NCI-H526 (cell line): ENCODE measurements at places on chromosomes 5 and 9.

GRCh38 chr9:126439402-126439765 lies 112.8 kb downstream of the MVB12B start:
- DNase-seq: no peak

- no peak for DNase-seq
These were observed 135.1 kb downstream of the CD180 start for GRCh38 chr5:67061511-67061910.

DNA sequence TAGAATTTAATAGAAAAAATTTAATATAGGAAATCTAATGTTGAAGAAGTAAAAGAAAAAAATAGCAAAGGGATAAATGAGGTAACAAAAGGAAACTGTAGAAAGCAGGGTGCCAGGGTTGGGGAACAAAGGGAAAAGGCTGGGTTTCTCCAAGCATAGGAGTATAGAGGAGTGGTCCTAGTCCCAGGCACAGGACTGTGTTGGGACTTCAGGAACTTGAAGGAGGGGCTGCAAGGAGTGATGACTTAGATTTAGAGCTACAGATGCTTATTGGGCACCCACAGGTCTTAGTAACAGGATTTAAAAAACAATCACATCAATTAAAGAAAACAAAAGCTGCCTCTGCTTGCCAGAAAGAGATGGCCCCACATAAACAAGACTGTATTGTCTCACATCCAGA lies 396.5 kb upstream of the TNC start:
- no peak for DNase-seq

DNA sequence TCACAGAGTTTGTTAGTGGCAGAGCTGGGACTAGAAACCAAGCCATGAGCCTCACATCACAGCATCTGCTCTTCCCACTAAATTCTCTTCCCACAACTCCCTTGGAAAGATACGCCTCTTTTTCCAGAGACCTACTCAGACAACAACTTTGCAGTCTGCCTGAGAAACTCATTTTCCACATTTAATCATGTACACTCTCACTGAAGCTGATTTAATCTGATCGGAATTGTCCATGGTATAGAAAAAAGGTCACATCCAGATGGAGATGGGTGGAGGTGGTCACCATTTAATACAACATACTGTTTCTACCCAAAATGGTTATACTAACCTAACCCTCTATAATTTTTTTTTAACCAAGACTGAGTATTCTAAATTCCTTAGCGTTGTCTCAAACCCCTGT lies 366.2 kb downstream of the ENC1 start:
- no peak for DNase-seq

GRCh38 chr5:127203818-127204217 lies 86.8 kb upstream of the MEGF10 start:
- DNase-seq: no peak

GRCh38 chr5:72359886-72360285 lies 39.7 kb downstream of the PTCD2 start:
- no peak for DNase-seq

- peak; percentile 76 for DNase-seq
These were observed 219.9 kb downstream of the PRDM9 start for GRCh38 chr5:23727271-23727670.

GRCh38 chr5:151036556-151036955 lies 16.2 kb downstream of the GPX3 start:
- DNase-seq: no peak

DNA sequence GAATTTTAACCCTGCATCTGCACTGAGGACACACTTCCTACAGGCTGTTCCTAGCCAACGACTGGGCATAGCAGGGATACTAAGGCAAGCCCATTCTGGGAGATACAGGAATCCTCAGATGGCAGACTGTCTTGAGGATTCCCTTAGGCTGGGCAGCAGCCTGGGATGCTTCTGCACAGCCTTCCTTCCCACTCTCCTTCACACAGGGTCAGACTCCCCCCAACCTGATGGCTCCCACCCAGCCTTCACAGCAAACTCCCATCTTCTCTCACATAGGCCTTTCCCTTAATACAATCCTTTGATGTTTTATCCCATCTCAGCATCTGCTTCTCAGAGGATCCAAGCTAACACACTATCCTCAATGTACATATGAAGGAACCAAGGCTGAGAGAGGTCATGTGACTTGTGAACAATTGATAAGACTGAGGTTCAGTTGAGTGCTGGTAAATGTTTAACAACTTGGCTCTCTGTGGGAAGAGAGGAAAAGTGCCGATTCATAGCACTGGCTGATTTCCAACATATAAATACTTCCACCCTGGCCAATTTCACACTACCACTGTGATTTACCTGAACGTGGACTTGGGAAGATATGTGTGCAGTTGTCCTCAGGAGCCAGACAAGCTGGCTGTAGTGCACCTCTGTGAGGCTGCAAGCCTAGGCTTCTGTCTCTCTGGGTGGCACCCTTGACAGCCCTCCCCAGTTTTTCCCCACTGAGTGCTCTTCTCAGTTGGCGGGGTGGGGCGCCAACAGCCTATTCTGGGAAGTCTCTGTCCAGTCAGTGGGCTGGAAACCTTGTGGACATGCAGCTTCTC lies 120.2 kb upstream of the TRIM32 start:
- DNase-seq: no peak

DNA sequence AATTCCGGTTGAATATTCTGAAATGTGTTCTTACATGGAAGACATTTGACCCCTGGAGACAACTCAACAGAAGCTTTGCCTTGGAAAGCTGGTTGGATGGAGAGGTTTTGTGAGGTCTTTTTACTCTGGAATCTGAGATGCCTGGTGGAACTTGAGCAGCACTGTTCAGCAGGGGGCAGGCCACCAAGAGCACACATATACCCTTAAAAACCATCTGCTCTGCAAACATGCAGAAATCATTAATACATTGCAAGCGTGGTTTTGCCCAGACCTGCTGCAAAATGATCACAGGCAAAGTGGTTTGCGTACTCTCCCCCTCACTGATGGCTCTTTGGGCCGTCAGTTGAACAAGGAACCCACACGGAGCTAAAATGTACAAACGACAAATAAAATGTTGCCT lies 32.8 kb upstream of the DAP start:
- no peak for DNase-seq

- DNase-seq: no peak
These were observed 574.7 kb upstream of the MEF2C start for GRCh38 chr5:89457411-89458331.

DNA sequence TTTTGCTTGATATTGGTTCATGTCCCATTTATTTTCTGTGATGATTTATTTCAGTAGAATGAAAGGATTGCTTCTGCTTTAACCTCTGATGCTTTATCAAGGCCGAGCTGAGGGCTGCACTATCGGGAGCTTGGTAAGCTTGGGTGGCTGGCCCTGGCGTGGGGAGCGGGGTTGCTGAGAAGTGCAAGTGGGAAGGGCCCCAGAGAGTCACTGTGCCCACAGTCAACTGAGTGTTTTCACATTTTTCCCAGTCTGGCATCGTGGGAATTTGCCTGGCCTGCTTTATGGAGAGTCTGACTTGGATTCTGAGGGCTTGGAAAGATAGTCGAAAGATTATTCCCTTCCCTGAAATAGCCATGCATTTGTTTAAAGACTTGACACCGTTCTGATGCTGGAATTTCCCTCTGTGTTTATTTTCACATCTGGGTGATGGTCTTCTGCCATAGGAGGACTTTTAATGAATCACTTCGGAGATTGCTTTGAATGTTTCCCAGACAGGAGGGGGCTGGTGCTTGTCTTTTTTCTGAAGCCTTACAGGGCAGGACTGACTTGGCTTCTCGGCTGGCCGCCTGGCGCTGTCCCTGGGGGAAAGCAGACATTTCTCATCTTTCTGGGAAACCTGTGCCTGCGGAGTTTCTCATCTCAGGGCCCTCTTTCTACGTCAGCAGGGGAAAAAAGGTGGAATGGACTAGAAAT lies 139.0 kb downstream of the BOD1 start:
- no peak for DNase-seq

DNA sequence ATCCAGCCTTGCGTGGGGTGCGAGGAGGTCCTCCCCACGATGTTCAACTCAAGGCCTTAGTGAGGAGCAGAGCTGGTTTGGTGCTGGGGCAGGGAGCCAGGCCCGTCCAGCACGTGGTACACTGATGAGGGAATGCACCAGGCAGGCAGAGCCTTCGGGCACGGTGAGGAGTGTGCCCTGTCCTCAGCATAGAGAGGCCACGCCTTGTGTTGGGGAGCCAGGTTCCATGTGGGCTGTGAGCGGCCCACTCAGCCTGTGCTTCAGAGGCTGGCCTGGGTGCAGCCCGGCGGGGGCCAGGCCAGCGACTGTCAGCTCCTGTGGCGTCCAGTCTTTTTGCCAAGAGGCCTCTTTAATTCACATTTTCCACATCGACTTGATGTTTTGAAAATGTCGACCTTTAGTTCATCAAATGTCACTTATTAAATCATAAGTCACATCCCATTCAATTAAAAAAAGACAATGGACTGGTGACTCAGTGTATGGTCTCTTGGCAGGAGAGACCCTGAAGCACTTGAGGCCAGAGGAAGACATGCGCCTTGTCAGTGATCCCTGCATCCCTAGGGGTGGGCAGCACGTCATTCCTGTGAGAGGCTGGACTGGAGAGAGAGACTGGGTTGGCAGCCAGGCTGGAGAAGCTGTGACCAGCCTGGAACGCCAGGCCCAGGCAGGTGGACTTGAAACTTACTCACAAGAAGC lies 21.7 kb downstream of the ERGIC1 start:
- no peak for DNase-seq

DNA sequence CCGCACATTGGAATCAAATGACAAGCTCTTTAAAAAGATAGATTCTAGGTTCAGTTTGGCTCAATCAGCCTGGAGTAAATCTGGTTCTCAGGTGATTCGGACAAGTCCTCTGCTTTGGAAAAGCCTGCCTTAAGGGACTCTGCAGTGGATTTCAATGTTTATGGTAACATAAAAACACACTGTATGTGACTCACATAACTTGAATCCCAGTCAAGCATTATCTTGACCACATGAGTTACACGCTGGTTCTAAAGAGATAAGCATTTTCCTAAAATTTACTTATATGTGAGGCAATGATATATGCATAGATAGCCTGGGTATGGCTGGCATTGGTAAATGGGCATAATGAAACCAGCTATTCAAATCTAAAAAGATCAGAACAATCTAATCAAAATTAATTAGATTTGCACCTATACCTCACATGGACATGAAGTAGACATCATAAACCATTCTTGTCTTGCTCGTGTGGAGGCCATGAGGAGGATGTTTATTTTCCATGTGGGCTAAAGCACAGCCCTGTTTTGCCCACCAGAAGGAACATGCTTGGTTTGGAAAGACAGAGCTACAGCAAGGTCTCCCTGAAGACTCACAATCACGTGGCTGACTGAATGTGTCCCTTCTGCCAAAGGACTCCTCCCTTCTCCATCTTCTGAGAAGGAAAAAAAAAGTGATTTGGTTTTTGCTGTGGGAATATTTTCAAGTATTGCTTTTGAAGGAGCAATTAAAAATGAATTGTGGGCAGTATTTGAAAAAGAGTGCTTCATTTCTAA lies 351.7 kb downstream of the DIRAS2 start:
- no peak for DNase-seq

DNA sequence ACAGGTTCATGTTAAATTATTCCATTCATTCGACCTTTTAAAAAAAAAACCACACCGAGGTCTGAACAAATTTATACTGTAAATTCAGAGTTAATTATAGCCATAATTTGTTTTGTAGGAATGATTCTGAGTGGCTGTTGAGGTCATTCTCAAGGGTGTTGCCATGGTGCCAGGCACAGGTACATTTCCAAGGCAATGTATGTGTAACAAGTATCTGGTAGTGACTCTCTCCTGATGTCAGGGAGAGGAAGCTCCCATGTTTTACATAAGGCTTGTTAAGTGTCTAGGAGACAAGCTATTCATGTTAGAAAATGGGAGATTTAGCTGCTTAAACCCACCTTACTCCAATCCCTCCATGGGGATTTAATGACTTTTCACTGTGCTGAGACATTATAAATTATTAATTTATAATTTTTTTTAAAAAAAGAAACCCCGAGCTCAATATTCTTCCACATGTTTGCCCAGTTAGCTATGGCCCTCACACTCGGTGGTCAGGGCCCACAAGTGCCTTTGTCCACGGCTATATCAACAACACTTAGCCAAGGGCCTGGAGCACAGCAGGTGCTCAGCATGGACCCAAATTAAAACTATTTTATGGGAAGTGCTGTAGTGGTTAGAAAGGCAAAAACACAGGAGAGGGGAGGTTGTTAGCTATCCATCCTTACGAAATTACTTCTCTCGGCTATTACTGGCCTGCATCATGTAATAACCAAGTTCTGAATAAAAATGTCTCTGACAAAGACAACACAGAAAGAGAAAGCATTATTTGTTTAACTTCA lies 154.6 kb upstream of the GNA14 start:
- no peak for DNase-seq

DNA sequence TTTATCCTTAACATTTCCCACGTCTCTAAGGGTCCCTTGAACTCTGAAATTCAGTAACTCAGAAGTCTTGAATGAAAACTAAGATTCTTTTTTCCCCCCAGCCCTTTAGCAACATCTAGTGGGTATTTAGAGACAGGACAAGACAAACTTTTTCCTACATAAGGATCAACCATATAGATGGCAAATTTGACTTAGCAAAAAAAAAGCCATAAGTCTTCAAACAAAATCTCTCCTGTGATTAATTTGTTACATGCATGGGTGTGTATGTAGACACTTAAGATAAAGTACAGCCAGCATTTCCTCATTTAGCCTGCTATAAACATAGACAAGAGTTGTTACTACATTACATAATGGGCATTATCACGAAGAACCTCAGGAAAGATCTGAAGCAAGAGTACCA lies 29.1 kb upstream of the ANKRD31 start:
- DNase-seq: no peak

DNA sequence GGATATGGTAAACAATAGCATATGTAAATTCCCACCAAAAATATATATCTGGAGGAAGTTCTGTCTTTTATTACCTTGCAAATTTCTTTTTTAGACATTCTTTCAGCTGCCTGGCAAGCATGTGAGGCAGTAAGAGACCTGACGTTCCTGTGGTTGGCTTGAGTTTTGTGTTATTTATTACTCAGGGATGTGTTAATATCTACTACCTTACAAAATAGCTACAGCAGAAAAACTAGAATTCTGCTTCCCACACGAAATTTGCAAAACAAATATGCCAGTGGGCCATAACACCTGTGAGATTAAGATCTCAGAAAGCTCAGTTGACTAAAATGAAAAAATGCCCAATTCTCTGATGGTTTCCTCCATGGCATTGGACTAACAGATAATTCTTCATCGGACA lies 274.2 kb downstream of the TMEM167A start:
- peak; percentile 71 for DNase-seq

- no peak for DNase-seq
These were observed 191.4 kb downstream of the TMEM167A start for GRCh38 chr5:82885627-82886389.

GRCh38 chr9:23630488-23630887 lies 195.6 kb downstream of the ELAVL2 start:
- DNase-seq: no peak

DNA sequence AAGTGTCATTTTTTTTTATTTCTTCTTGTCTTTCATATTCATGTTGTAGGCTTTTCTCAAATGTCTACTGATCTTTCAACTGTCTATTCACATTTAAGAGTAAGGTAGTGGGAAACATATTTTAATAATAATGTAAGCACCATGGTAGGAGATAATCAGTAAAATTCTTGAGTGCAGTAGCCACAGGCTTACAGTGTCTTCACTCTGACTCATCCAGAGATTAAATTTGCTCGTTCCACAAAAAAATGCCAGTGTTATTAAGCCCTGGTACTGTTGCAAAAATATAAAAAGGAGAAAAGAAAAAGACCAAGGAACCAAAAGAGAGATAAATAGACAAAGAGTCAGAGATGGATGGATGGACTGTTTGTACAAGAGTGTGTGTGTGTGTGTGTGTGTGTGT lies 43.0 kb downstream of the PARP8 start:
- DNase-seq: no peak
